ENCODE measurements at places on chromosomes 3 and 15.
A peak's percentile ranks its signal among the peaks of the same experiment; 100 is the strongest.

DNA sequence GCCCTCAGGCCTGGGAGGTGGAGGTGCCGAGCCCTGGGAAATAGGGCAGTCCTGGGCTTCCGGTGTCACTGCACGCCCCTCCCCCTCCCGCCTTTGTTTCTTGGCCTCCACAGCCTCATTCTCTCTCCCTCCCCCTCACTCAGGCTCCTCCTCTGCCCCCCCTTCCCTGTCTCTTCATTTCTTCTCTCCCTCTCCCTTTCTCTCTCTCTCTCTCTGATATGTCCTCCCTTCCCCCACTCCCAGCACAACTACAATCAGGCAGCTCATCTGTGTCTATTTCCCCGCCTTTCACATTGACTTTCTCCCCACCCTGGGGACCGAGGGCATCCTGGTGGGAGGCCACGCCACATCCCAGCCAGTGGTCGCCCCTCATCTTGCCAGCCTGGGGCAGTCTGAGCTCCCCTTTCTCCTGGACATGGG, 40.2 kb downstream of the IDH2 start:
- peak; percentile 61 for DNase-seq

DNA sequence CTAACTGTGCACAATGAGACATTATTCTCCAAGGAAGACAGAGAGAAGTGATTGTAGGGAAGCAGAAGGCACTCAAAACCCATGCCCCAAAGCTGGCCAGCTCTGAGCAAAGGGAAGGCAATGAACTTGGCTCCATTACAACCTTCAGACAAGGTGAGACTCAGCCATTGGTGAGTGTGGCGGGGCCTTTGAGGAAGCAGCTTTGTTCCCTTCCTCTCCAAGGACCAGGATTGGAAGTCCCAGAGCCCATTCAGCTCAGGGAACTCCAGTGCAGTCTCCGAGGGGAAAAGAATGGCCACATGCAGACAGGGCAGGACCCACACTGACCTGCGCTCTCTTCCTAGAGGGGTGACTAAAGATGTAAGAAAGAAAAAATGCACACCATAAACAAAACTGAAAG, 23.1 kb downstream of the HEG1 start:
- DNase-seq, result no peak

- peak; percentile 76 for DNase-seq
Observed at GRCh38 chr15:64892847-64893403, 18.8 kb upstream of the ANKDD1A start.

GRCh38 chr3:150407808-150408220, 284 bp upstream of the TSC22D2 start:
- DNase-seq, result no peak

- no peak for DNase-seq
Observed at GRCh38 chr3:52136513-52136912, 17.7 kb downstream of the POC1A start.

DNA sequence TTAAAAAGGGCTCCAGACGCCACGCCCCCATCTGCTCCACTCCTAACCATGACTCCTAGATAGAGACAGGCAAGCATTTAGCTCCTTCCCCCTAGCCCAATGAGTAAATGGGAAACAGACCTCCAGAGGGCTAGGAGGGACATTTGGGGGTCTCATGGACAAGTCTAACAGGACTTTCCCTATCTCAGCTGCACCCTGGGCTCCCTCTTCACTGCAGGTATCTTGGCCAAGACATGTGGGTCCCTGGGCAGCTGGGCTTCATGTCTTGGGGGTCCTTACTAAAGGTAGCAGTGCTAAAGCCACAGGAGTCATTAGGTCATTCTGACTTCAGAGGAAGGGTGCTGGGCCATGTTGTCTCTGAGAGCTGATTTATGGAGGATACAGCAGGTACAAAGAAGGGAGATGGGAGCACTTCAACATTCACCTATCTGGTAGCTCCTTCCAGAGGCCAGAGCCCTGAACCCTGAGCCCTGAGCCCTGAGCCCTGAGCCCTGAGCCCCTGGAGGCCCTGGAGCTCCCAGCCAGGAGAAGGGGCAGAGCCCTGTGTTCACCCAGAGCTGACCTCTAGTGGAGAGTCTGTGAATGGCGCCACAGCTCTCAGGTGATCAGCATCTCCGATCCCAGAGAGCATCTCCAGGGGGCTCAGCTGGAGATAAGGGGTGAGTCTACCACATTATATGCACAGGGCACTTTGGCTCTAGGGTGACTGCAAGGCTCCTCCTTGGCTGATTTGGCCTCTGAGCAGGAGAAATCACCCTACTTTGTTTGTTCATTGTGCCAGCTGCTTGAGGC, 40.1 kb upstream of the EPHB1 start:
- peak; percentile 61 for DNase-seq

DNA sequence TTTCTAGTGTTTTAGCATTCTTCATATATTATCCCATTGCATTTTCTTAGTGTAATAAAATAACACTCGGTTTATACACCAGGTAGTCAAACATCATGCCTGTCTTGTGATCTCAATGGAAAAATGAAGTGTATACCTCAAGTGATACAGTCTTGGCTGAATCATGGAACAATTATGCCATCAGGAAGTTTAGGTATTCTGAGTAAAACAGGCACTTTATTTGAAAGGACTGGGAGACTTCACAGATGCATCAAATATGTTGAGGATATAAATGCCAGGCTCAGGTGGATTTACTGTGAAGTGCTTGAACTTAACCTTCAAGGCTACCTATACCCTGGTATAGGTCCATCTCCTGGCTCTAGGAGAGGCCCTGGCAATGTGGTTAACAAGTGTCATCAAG, 8.5 kb downstream of the TGFBR2 start:
- peak; percentile 43 for DNase-seq

- peak; percentile 21 for DNase-seq
Observed at GRCh38 chr3:158106766-158107471, 699 bp upstream of the SHOX2 start.

DNA sequence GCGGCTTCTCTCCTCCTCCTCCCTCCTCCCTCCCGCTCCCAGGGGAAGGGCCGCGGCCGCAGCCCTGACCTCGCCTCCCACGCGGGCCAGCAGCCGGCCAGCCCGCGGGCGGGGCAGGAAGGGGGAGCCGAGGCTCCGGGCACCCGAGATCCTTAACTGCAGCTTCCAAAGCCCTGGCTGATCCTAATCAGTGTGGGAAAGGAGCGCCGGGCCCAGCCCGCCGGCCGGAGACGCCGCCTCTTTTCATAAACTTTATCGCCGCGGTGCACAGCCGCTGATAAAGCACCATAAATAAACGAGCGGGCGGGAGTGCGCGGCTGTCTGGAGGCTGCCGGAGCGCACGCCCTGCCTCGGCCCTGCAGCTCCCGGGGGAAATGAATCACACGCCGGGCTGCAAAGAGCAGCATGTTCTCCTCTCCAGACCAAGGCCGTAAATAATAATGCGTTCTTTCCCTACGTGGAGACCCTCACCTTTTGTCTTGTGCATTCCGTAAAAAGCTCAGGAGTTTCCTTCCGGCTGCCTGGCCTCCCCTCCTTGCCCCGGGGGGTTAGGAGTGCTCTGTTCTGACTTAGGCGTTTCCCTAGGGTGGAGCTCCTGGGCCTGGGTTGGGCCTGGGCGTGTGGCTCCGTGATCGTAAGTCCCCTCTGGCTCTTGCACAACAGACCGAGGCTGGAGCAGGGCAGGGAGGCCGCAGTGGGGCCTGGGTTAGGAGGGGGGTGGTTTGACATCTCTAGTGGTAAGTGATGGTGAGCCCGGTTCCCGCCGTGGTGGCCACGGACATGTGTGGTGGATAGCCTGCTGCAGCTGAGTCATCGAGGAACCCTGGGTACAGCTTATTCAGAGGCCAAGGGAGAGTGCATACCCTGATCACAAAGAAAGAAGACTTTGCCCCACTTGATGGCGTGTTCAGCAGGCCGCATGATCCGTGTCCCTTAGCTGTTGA, 132.6 kb upstream of the HES1 start:
- peak; percentile 65 for DNase-seq

- DNase-seq, result no peak
Observed at GRCh38 chr15:76199106-76200082, 111.9 kb downstream of the ETFA start.

- DNase-seq, result no peak
Observed at GRCh38 chr3:119349354-119350041, 55.3 kb downstream of the ARHGAP31 start.

GRCh38 chr15:93274257-93274656, 185.2 kb upstream of the RGMA start:
- no peak for DNase-seq

DNA sequence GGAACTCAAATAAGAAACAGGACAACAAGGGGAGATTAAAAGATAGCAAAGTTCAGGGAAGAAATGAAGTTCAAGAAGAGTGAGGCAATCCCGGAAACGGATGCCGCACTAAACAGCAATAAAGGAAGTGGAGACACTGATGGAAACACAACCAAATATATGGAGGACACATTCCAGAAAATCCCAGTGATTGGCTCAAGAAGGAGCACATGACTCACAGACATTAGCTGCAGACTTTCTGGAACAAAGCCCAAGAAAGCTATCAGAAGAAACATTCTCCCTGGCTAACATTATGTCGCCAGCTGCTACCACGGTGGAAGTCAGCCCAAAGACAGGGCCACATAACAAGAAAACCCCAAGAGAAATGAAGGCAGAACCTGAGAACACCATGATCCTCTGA, 18.1 kb upstream of the VGLL4 start:
- DNase-seq, result no peak

GRCh38 chr15:52790169-52790708, at the start of gene ONECUT1:
Gene ONECUT1 (minus strand): TSS chr15:52790336. CDS start chr15:52789884, 452 bp downstream.
- peak; percentile 48 for DNase-seq

- no peak for DNase-seq
Observed at GRCh38 chr3:15929944-15930571, 132.3 kb upstream of the ANKRD28 start.

GRCh38 chr15:84755736-84756527, 7.5 kb downstream of the ZNF592 start:
- no peak for DNase-seq

GRCh38 chr15:25947323-25948314, 84.5 kb upstream of the ATP10A start:
- peak; percentile 28 for DNase-seq

DNA sequence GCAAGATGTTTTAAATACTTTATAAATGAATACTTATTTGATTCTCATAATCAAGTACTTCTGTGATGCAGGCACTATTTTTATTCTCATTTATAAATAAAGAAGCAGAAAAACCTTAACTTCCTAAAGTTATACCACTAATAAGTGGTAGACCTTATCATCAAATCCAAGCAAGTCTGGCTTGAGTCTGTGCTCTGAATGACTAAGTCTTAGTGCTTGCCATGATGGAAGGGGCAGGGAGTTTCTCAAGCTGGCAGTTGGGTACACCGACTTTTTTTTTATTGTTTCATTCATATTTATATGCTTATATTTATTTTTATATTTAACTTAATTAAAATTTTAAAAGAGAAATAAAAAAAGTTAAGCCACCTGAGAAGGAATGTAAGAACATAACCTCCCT, 23.6 kb downstream of the SLMAP start:
- no peak for DNase-seq

- no peak for DNase-seq
Observed at GRCh38 chr3:22935040-22935439, 268.1 kb upstream of the UBE2E2 start.

GRCh38 chr3:118269537-118270125, 765.0 kb downstream of the IGSF11 start:
- no peak for DNase-seq

DNA sequence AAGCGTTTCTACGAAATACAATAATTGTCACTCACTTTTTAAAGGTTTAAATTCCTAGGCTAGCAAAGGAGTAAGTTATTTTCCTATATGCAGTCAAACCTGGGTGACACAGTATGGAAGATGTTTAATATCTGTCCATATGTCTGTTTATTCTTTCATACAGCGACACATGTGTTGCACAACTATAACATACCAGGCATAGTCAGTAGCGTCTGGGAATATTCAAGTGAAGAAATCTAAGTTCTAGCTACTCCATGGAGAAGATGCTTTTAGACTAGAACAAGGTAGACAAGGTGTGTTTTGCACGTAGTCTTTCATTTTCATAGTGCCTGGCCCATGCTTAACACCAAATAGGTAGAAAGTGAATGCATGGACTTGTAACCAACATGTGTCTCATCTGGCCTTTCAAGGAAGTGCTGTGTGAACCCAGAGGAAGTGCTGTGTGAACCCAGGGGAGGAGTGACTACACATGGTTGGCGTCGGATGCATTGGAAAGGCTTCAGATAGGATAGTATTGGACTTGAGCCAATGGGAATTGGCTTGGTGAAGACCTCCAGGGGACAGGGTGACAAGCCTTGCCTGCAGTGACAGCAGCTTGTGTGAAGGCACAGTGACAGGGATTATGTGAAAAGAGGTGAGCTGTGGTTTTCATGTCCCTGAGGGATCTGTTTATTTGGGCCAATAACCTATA, 267.0 kb downstream of the PTPRG start:
- DNase-seq, result no peak
